ENCODE measurements at places on chromosomes 7 and 10.

GRCh38 chr10:60430017-60430416 is 40.3 kb upstream of the ANK3 start:
- no peak for DNase-seq

GRCh38 chr7:801940-802381 is 30.3 kb upstream of the SUN1 start:
- no peak for DNase-seq

GRCh38 chr7:70926666-70927065 is 205.3 kb upstream of the GALNT17 start:
- no peak for DNase-seq

GRCh38 chr10:121262774-121263430 is 335.3 kb downstream of the FGFR2 start:
- DNase-seq, result no peak

GRCh38 chr7:16839646-16840045 is 34.8 kb upstream of the AGR2 start:
- no peak for DNase-seq
